ENCODE measurements at places on chromosomes 13 and 19. TPM values are rescaled to one million over a fixed set of nuclear protein-coding genes. Genes with fewer than 3 reads are reported as not detected.

GRCh38 chr13:80276371-80277289 is 64.3 kb downstream of the SPRY2 start:
- no peak for DNase-seq

The TDRD12 gene
- total RNA-seq: not detected

The LGALS13 gene
- total RNA-seq: not detected

- DNase-seq: peak; percentile 64
These were observed 423 bp downstream of the LSM14A start for GRCh38 chr19:34172661-34173192.

DNA sequence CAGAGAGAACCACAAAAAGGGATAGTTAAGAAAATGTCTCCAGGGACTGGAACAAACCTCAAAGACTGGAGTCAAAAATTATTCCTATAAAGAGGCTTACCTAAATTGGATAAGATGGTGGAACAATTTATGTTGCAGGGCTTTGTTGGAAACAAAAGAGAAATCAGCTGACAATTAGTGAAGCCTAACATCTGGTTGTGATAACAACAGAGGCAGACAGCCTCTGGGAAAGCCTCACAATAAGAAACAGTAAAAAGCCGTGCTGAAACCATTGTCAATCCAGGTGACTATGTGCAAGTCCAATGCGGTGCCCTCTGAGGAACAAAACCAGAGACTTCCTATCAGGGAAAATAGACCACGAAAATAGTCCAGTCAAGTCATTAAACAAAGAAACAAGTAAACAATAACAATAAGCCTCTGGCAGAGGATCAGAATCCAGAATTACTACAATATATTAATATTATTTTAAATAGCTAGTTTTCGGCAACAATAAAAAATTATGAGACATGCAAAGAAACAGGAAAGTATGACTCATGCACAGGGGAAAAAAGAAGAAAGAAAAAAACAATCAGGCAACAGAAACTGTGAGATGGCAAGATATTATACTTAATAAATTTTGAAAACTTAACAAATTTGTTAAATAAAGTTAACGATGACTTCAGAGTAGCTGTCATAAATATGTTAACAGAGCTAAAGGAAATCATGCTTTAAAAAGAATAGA is 99.7 kb upstream of the RXFP2 start:
- no peak for DNase-seq

The OR7C1 gene
- not detected for total RNA-seq

The PRR36 gene
- total RNA-seq: 0.17 TPM

The OR7G3 gene
- total RNA-seq: not detected

The DZIP1 gene
- not detected for total RNA-seq

DNA sequence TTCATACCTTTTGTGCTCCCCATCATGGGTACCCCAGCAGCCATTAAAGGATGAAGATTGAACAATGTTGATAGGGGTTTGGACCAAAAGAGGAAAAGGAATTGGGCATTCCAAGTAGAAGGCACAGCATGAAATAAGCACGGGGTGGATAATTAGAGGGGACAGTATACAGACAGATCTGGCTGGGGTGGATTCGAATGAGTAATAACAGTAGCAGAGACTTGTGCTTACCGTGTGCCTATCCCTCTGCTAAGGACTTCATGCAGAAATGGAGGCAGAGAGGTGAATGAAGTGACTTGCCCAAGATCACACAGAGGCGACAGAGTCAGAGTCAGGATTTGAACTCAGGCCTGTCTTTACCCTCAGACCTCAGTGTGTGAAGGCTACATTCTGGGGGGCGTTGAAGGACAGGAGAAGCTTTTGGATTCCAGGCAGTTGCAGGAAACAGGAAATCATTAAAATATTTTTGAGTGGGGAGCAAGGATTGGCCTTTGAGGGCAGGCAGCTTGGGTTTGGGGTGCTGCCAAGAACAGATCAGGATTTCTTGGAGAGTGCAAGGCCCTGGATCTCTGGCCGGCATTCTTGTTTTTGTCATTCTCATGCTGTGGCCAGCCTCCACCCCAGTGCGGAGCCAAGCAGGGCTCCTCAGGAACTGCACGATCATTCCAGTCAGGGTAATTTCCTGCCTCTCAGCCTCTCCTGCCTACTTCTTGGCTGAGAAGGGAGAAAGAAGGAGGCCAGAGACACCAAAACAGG is 18.7 kb downstream of the PAF1 start:
- DNase-seq: no peak

- no peak for DNase-seq
These were observed 36.5 kb upstream of the SACS start for GRCh38 chr13:23469951-23470421.

The SYCN gene
- not detected for total RNA-seq

DNA sequence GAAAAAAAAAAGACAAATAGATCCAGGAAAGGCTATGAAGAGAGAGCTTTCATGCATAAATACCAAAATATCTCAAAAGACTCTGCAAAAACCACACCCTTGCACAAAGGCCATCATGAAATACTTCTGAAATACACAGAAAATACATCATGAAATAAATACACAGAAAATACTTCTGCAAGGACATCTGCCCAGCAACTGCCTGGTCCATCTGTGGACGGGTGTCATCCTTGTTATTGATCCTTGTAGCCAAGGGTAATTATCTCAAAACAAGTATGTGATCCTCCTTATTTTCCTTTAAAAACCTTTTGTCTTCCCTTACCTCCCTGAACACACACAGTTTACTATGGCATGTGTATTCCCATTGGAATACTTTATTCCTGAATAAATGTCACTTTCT is 6.9 kb downstream of the USPL1 start:
- DNase-seq: no peak

The IRF2BP1 gene
- total RNA-seq: 30.9 TPM

DNA sequence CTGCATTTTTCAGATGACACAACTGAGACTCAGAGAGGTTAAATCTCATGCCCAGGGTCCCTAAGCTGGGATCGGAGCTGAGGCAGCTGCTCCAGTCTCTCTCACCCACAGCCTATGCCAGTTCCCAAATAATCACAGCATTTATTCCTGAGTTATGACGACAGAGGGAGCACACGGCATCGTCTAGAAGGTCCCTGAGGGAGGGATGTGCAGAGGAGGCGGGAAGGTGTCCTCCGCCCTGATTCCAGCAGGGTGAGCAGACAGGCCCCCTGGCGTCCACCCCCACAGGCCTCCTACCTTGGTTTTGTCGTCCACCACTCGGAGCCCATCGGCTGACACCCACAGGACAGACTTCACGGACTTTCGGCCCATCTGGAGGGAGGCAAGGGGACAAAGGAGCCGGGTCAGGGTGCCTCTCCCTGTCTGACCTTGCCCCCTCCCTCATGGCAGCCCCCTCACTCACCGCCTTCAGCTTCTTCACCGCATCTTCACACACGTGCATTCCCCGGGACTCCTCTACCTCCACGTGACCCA is 8.0 kb downstream of the NUMBL start:
- DNase-seq: no peak

The ZBTB32 gene
- not detected for total RNA-seq

GRCh38 chr13:74747186-74747955 is 613.2 kb upstream of the KLF12 start:
- no peak for DNase-seq

The ZSCAN4 gene
- not detected for total RNA-seq

DNA sequence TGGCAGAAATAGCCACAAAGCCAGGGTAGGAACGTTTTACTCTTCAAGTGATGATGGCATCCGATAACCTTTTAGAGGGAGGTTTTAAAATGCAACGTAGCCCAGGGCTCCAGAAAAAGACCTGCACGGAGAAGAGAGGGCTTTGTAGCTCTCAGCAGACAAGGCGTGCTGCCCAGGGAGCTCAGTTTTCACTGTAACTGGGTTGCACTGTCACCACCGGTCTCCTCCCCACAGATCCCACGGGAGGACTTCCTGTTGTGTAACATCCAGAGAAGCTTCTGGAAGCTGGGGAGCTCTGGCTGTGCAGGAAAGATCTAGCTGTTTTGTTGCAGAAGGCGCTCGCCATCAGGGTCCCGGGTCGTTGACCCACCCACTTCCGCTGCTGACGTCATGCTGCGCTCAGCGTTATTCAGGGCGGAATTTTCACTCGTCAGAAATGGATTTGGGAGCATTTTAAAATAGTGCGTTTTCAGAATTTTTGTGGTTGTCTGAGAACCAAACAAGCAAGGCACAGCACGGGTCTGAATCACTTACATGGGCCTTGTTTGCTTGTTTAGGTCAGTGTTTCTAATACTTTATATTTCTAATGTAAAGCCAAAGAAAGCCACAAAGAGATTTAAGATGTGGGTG is 50.8 kb downstream of the ATP11A start:
- no peak for DNase-seq

The ACER1 gene
- total RNA-seq: not detected

The TNFSF13B gene
- total RNA-seq: not detected

GRCh38 chr13:106819413-106820180 is 251.7 kb upstream of the ARGLU1 start:
- DNase-seq: no peak

DNA sequence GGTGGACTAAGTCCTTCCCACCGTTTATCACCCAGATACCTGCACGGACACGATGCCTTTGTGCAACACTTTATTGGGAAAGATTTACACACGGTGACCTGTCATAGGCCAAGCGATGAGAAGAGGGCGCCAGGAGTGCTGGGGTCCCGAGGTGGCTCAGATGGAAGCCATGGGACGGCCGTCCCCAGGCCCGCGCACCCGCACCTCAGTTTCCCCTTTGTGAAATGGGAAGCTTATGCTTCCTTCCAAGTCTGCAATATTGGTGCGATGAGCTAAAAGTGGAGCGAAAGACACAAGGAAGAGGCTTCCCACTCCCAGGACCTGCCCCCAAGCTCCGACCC is 369 bp upstream of the TMC4 start:
- DNase-seq: no peak

GRCh38 chr19:50626011-50626410 is 13.7 kb downstream of the SYT3 start:
- no peak for DNase-seq

DNA sequence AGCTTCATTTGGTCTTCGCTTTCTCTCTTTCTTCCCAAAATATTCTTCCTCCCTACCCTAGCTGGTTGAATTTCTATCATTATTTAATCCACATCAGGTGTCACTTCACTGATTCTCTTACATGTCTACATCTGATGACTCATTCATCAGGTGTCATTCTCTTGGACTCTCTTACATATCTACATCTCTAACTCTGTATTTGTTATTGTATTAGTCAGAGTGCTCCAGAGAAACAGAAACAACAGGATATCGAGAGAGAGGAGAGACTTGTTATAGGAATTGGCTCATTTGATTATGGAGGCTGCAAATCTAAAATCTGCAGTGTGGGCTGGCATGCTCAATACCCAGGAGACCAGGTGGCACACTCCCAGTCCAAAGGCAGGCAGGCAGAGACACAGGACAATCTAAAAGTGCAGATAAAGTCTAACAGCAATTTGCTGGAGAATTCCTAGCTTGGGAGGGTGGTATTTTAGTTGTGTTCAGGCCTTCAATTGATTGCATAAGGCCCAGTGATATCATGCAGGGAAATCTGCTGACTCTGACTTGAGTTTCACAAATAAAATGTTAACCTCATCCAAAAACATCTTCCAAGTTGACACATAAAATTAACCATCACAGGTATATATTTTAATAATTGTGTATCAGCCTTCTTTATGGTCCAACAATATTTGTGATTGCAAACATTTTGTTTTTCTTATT is 541.4 kb upstream of the SLITRK5 start:
- no peak for DNase-seq

The CGB5 gene
- not detected for total RNA-seq

- DNase-seq: no peak
These were observed 8.0 kb upstream of the SPATA13 start for GRCh38 chr13:24152292-24153214.

- peak; percentile 16 for DNase-seq
These were observed 714 bp downstream of the NDFIP2 start for GRCh38 chr13:79481685-79482052.
